Daoy (cell line): ENCODE measurements at places on chromosomes 1 and 21. TPM values are rescaled to one million over a fixed set of nuclear protein-coding genes. Genes with fewer than 3 reads are reported as not detected.
A peak's percentile ranks its signal among the peaks of the same experiment; 100 is the strongest.

- peak; percentile 37 for DNase-seq
Observed at GRCh38 chr1:68197891-68198290, 34.4 kb downstream of the WLS start.

- DNase-seq: no peak
Observed at GRCh38 chr1:30533141-30533540, 190.2 kb downstream of the MATN1 start.

GRCh38 chr1:233189526-233189925 lies 106.0 kb downstream of the PCNX2 start:
- DNase-seq: no peak

DNA sequence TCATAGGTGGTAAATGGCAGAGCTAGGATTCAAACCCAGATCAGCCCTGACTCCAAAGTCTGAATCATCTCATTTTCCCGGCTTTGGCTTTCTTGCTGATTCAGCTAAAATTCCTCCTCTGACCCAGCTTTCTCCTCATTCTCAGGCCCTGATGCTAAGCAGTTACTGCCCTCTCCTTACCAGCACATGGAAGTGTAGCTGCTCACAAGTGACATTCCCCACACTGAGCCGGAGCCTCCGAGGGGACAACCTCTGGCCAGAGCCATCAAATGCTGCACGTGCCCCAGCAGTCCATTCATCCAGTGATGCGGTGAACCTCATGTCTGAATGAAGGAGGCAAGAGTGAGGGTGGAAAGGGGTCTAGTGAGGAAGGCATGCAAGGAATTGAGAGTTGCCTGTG lies 11.1 kb downstream of the ITGA10 start:
- no peak for DNase-seq

DNA sequence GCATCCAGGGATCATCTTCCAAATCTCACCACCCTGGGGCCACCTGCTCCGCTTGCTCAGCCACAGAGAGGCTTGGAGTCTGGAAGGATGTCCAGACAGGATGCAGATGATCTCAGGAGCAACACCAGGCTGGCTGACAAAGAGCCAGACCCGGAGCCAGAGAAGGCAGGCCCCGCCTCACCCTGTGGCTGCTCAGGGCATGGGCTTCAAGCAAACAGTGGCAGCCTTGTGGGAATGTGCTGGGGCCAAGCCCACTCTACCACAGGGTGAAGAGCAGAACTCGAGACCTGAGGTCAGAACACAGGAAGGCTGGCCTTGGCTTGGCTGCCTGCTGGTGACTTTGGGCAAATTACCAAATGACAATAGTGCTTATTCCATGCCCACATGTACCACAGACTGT lies 45.5 kb downstream of the MRPL37 start:
- DNase-seq: no peak

DNA sequence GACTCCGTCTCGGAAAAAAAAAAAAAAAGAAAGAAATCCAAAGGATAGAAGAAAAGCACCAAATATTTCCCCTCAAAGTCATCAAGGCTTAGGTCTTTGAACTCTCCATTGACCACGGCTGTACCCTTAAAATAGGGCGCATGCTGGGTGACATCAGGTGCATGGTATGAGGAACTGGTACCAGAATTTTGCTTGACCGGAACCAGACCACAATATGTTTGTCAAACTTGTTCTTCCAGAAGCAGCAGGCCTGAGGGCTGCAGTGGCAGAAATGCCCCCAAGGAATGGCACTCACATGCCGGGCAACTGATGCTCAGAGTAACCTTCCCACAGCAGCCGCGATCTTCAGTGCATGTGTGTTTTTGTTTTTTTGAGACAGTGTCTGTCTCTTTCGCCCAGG lies 21.0 kb downstream of the RCC1 start:
- no peak for DNase-seq

DNA sequence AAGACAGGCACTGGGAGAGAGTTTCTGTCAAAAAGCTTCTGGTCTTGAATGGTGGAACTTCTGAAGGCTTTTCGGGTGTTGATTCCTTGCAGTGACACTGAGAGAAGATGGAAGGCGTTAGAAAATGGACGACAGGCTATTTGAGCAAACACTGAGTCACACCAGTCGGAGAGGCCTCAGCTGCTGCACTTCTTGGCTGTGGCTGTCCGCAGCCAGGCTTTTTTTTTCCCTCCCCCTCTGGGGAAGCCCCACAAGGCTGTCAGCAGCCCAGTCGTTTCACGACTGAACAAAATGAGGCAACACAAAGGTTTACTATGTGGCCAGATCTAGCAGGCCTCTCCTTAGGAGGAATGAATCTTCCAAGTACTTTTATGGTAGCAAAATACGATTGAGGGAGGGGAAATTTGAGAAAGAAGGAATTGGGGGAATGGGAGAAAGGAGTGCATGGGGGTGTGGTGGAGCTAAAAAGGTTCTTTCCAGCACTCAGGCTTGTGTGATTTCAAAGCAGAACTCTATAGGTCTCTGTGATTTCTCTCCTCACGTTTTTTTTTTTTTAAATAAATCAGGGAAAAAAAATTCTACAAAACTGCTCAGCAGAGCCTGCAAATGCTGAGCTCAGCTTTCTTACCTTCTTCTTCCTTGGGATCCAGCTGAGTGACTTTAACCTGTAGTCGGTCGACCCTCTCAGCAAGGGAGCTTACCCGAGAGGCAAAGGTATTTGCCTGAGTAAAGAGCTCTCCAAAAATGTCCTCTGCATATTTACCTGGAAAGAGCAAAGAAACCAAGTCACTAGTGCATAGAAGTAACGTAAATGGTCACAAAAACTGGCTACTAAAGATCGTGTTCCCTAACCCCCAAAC lies 26.1 kb downstream of the GPR3 start:
- DNase-seq: peak; percentile 93

DNA sequence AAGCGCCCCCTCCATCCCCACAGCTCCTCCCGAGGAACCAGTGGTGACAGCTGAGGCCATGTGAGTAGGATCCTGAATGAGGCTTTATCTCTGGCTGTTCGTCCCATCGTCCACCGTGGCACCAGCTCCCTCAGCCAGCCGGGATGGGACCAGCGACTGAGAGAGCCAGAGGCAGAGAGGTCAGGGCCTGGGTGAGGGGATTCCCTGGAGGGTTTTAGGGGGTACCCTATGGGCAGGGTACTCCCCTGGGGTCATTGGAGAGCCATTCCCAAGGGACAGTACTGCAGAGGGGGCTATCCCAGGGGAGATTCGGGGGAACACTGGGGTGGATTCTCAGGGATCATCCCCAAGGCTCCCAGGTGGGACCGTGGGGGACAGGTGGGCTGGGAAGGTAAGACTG lies 2.4 kb downstream of the TMEM125 start:
- no peak for DNase-seq

DNA sequence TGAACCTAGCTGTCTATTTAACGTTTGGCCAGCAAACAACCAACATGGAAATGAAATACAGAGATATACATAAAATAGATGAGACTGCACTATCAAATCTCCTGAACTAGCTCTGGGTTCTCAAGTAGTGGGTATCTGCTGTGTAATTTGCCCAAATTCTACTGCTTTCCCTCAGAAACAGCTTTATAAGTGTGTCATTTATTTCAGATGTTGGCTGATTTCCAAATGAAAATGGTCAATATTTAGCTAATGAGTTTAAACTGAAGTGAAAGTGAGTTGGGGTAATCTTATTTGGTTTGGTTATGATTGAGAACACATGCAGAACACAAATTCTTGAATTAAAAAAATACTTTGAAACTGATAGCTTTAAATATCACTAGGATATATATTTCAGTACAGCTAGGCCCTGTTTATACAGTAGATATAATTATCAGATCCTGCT lies 601.7 kb upstream of the CXADR start:
- no peak for DNase-seq

GRCh38 chr1:27394925-27395324 lies 2.5 kb downstream of the GPR3 start:
- no peak for DNase-seq

DNA sequence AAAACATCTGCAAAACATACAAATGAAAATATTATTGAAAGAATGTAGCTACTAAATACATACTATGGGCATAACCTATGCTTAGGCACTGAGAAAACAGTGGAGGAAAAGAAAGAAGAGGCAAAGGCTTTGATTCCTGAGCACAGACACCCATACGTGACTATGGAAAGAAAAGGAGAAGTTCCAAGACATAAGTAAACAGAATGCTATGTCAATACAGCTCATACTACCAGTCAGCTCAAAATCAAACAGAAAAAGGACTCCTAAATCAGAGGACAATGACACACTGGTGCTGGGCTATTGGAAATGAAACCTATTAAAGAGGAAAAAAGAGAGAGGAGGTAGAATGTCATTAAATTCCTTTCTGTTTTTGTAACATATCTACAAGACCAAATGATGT lies 225.4 kb downstream of the SMYD3 start:
- no peak for DNase-seq

- DNase-seq: no peak
Observed at GRCh38 chr1:50095716-50096115, 13.0 kb upstream of the ELAVL4 start.

GRCh38 chr1:58785442-58786058 lies 1.7 kb upstream of the JUN start:
- DNase-seq: peak; percentile 73

DNA sequence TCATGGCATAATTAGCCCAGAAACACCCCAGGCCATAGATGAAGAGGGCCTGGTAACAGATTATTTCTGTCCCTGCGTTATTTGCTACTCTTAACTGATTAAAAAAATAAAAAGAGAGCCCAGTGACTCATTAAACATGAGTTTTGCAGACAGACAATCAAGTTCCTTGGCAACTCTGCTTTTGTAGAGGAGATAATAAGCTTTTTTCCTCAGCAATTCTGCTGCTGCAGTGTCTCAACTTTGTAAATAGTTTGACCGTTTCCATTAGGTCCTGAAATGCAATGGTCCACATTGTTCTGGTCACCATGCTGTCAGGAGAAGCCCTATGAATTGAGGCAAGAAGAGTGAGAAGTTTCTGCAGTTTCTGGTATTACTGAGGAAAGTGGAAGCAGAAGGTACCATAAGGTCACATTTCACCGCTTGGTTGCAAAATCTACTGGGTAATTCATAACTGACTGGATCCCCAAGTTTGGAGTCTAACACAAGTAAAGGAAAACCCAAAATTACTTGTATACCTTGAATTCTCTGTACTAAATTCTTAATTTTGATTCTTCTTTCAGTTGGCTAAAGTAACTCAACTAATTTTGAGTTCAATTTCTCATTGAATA lies 139.5 kb downstream of the ZZZ3 start:
- DNase-seq: no peak

GRCh38 chr1:50985094-50985493 lies 15.0 kb downstream of the CDKN2C start:
- no peak for DNase-seq

DNA sequence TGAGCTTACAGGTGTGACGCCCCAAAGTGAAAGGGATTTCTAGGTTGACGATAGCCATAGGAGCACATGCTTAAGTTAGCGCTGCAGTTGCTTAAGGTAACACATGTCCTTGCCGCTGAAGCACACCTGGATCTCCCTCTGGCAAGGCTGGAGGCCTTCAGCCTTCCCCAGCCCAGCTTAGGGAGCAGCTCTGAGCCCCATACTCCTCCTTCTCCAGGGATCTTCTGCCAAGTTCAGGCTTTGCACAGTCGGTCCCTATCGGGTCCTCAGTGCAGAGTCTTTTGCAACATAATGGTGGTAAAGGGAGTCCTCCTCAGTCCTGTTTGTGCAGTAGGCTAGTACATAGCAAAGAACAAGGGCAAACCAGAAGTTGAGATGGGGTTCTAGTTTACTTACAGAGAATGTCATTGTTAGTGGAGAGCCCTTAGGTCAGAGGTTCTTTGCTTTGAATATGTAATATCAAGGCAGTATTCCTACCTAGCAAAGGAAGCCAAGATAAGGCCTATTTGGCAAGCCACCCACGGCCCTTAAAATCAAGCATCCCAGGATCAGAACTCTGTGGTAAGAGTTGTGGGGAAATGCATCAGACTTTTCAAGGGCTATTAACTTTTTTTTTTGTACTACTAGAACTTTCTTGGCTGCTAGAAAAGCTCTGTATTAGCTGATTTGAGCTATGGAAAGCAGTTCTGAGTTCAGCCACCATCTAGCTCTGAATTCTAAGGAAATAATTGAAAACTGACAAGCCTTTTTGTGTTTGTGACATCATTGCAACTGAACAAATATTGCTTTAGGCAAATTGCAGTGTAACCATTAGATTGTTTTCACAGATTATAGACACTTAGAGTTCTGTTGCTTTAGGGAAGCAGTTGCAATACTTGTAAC lies 1.4 kb downstream of the EVA1C start:
- DNase-seq: no peak

GRCh38 chr1:158564608-158565007 lies 5.8 kb downstream of the OR6P1 start:
- DNase-seq: no peak

GRCh38 chr1:39328586-39329121 lies 124.2 kb downstream of the MACF1 start:
- no peak for DNase-seq

DNA sequence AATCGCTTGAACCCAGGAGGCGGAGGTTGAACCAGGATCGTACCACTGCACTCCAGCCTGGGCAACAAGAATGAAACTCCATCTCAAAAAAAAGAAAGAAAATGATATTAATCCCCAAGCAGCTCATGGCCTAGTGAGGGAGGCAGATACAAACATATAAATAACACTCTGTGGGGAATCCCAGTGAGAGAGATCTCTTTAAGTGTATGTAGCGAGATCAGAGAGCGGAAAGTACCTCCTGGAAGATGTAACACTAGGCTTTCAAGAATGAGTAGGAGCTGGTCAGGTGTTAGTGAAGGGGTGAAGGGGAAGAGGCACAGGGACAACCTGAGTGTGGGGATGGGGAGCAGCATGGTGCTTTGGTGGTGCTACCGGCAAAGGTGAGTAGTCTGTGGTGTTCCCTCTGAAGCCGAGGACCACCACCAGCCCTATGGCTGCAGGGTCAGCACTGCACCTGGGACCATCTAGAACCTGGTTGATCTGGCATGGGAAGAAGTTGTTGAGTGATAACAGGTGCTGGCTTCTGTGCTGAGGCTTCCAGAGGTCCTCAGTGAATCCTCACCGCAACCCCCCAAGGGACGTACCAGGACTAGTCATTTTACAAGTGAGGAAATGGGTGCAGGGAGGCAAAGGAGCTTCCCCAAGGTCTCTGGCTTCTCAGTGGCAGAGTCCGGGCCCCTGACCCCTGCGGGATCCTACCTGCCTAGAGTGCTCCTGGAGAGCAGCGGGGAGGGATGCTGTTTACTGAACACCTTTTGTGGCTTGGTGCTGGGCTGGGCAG lies 367.6 kb upstream of the VAMP3 start:
- no peak for DNase-seq

DNA sequence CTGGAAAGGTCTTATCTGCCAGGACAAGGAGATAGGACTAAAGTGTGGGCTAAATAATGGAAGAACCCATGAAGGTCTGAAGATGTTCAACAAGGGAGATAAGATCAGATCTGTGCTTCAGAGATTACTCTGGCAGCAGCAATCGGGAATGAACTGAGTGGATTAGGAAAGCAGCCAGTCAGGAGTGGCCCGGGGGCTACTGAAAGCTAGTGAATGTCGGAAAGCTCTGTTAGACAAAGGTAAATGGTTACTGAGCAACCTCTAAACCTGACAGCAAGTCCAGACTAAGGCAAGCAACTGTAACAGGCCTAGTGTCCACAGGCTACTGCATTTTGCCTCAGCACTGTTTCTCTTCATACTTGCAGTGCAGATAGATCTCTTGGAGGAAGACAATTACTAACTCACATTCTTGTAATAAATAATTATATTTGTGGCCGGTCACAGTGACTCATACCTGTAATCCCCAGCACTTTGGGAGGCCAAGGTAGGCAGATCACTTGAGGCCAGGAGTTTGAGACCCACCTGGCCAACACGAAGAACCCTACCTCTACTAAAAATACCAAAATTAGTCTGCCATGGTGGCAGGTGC lies 12.5 kb downstream of the IQGAP3 start:
- no peak for DNase-seq

Gene VPS26C
- 58.0 and 60.5 TPM in 2 replicates for total RNA-seq

Gene RNF223
- total RNA-seq: not detected in 2 replicates

Gene LCE1D
- total RNA-seq: not detected in 2 replicates

Gene OR14A2
- total RNA-seq: 1.9 TPM in 1 of 2 replicates, not detected in the other

Gene RPS6KC1
- total RNA-seq: 17.0 and 23.5 TPM in 2 replicates

Gene GNG12
- total RNA-seq: 209 and 231 TPM in 2 replicates
